ENCODE measurements at places on chromosomes 7 and 10.

DNA sequence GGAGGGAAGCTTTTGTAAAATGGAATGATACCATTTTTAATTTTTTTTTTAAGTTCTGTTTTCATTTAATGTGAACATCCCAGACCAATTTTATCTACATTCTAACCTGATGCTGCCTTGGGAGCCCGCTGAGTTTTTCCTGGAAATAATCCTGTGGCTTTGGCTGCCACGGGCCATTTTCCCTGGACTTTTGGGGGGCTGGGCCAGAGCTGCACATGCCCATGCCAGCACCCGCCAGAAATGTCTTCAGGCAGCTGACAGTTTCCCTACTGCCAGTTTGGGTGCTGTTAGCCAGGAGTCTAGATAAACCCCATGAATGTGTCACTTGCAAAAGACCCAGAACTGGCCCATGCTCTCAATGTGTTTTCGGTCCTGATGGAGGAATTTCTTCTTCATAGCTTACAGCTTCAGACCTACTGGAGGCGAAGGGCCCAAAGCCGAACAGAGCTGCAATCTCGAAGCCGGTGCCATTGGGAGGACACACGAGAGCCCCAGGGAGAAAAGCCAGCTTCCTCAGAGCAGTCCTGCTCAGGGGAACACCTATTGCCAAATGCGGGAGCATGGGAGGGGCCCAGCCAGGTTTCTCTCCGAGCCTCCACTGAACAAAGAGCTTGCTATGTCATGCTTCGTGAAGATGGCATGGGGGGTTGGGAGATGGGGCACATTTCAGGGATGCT is 444.2 kb upstream of the MKI67 start:
- DNase-seq = no peak

DNA sequence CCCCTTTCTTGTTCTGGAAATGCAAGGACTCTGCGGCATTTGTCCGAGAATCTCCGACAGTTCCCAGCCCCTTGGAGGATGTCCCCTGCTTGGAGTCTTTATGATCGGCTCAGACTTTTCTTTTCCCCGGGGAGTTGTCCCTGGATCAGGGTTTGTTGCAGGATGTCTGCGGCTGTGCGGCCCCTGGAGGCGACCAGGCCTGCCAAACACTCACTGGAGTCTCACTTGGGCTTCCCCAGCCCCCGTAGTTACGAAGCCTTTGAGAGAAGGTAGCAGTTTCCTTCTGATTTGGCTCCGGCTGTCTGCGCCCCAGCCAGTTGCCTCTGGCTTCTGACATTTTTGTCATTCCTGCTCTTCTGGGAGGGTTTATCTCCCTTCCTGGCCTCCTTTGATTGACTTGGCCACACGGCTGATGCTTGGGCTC is 16.1 kb downstream of the COL26A1 start:
- no peak for DNase-seq

GRCh38 chr7:150806863-150807262 is 6.3 kb downstream of the TMEM176A start:
- DNase-seq = no peak

DNA sequence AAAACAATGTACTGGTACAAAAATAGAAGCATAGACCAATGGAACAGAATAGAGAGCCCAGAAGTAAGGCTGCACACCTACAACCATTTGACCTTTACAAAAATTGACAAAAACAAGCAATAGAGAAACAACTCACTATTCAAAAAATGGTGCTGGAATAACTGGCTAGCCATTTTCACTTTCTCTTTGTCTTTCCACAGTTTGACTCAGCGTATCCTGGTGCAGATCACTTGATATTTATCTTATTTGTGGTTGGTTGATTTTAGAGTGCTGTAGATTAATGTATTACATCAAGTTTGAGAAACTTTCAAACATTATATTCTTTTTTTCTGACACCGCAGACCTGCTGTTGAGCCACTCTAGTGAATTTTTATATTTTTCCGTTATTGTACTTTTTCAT is 381.4 kb downstream of the DGKB start:
- DNase-seq = no peak

- no peak for DNase-seq
These were observed 43.7 kb upstream of the FAM180A start for GRCh38 chr7:135792363-135792668.

GRCh38 chr7:25862261-25863004 is 289.6 kb upstream of the NFE2L3 start:
- DNase-seq = peak; percentile 30

- no peak for DNase-seq
These were observed 40.5 kb downstream of the MTPN start for GRCh38 chr7:135936497-135937217.

DNA sequence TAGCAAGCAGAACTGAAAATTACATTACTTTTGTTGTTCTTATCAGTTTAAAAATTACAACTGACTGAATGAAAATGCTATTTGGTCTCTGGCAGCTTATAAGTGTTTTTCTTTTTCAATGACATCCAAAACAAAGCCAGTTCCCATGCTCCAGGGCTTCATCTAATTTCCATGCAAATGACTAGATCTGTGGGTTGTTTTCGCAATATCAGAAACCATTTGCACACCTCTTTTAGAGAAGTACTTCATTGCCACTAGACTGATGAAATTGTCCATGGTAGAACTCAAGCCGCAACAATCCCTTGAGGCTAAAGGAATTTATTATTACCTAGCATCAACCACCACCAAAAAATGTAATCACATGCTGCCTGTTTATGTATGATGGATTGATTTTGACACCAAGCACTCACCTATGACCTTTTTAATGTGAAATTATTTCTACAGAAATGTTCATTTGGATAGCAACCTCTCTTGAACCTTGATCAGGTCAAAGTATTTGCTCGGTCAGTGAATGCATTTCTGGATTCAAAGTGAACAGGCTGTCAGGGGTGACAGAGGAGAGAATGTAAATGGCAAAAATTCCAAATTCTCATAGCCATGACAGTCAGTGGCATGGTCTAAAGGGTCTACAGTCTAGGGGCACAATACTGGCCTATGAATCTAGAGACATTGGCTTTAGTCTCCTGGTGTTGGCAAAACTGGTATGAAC is 769.3 kb downstream of the SORCS1 start:
- no peak for DNase-seq

- DNase-seq = no peak
These were observed 783.8 kb downstream of the SORCS1 start for GRCh38 chr10:106380706-106381105.

- DNase-seq = no peak
These were observed 70.6 kb downstream of the NEURL1 start for GRCh38 chr10:103564116-103564501.

DNA sequence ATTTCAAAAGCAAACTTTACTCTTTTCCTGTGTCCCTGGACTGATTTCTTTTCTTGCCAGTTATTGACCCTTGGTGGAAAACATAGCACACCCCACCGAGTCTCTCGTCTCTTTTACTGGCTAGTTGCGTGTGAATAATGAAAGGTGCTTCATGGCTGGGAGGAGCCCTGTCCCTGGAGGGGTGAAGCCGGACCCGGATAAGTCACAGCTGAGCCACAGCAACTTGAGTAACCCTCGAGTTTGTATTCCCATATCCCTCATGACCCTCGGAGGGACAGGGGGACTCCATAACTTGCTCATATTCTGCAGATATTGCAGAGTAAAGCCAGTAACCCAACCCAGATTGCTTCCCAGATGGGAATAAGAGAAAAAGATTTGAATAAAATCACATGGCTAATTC is 147.5 kb upstream of the FRMD4A start:
- DNase-seq = no peak

- DNase-seq = no peak
These were observed 93.1 kb upstream of the ZPBP start for GRCh38 chr7:50185951-50186682.

DNA sequence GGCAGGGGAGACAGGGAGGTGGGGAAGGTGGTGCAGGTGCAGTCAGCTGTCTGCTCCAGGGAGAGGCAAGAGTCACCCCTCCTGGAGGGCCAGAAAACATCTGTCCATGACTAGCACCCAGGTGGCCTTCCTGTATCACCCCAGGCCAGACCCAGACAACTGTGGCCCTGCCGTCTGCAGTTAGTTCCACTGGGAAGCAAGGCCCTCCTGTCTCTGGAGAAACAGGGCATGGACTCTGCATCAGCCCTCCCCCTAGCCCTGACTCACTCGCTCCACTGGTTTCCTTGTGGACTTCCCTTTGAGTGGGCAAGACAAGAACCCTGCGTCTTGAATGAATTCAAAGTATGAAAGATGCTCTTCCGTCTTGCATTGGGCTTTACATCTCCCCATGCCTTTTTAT is 12.6 kb downstream of the TBATA start:
- DNase-seq = no peak

DNA sequence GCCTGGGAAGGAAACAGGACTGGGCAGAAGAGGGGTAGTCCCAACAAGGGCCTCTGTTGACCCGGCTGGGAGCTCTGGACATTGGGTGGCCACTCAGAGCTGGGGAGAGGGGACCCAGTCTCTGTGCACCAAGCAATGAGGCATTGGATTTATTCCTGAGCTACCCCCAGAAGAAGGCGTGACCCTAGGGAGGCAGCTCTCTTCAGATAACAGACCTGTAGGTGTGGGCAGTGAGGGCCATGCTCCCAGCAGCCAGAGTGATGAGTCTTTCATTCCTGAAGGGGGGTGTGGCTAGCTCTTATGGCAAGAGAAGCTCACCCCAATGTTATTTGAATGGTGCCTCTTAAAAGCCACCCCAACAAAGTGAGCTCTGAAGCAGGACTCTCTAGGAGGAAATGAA is 20.4 kb downstream of the TEX36 start:
- no peak for DNase-seq

DNA sequence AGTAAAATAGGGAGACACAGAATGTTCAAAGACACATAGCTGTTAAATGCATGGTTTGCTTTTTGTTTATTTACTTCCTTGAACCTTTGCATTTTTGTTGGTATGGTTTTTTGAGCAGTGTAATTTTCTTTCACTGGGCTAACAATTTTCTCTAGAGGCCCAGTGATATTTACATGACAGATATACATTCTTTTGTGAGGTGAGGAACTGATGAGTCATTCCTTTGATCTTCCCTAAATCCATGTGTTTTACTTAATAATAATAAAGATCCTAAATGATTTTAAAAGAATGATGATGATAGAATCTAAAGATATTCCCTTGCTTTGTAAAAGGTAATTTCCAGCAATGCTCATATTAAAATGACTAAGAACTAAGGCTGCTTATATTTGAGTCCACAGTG is 188.5 kb upstream of the ANK3 start:
- no peak for DNase-seq

DNA sequence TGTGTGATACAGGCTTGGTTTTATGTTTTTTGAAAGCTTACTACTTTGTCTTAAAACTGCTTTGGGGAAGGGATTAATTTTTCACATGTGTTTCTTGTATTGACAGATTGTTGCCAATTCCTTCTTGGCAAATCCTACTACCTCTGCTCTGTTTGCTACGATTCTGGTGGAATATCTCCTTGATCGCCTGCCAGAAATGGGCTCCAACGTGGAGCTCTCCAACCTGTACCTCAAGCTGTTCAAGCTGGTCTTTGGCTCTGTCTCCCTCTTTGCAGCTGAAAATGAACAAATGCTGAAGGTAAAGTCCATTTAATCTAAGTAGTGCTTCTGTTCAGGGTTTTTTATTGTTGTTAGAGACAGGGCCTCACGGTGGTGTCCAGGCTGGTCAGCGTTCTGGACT is 33.6 kb downstream of the TRRAP start:
- DNase-seq = no peak

DNA sequence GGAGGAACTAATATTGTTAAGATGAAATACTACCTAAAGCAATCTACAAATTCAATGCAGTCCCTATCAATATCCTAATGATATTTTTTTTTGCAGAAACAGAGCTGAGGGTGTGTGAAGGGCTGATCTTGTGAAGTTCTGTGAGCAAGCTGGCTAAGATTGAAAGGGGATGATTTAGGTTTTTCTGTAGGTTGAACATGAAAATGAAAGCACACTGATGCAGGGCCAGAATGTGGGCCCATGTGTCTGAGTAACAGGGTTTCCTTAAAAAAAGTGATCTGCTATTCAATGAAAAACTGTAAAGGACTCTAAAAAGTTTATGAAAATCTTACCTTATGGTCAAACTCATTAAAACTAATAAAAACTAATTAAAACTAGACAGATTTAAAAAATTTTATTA is 47.4 kb downstream of the GRB10 start:
- DNase-seq = no peak

- DNase-seq = no peak
These were observed 61.0 kb upstream of the MYL10 start for GRCh38 chr7:101690061-101690460.

DNA sequence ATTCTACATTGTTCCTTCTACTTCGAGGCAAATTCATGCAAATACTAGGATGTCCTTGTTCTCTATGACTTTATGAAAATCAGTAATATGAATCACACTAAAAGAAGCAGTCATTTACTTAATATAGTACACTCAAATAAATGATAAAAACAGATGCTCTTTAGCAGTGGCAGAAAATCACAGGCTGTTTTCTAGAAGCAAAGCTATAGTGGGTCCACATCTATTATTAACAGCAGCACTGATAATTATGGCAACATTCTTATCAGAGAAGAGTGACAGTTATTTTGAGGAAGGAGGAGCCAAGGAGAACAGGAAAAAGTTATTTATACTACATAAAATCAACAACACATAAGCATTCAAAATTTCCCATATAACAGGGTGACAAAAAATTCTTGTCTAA is 16.5 kb downstream of the KIF5B start:
- DNase-seq = no peak

DNA sequence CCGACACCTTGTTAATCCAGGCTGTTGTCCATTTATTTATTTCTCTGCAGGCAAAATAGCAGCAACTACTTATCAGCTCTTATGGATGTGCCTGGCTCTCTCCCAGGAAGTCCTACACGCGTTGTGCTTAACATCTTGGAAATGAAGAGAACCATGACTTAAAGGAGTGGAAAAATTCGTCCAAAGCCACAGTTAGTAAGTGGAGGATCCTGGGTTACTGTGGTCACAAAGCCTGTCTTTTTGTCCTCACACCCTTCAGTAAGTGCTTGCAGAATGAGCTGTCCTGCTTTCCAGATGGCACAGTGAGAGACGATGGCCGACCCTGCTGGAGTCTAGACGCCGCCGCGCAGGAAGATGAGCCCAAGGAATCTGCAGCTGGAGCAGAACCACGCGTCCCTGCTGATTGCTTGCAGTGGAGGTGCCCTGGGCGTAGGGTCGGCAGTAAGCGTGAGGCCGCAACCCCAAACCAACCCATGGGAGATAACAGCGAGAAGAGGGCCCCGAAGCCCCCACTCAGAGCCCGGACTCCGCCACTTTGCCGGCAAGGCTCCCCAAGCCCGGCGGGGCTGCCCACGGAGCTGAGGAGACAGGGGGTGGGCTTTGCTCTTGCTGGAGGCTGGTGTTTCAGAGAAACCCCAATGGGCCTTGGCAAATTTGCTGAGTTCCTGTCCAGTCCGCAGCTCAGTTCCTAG is 178.6 kb downstream of the CXCL12 start:
- DNase-seq = no peak

DNA sequence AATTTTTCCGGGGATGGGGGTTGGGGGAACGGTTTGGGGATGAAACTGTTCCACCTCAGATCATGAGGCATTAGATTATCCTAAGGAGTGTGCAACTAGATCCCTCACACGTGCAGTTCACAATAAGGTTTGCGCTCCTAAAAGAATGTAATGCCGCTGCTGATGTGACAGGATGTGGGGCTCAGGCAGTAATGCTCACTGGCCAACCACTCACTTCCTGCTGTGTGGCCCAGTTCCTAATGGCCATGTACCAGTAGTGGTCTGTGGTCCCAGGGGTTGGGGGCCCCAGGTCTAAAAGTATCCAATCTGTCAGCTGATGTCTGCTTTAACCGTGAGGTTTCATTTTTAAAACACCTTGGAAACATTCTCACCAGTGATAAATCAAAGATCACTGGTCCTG is 2.2 kb downstream of the STN1 start:
- peak; percentile 37 for DNase-seq

- DNase-seq = peak; percentile 26
These were observed 4.4 kb downstream of the RNF216 start for GRCh38 chr7:5776894-5777660.

GRCh38 chr7:42247301-42247700 is 10.3 kb upstream of the GLI3 start:
- DNase-seq = no peak
